Activated naive CD8-positive, alpha-beta T cell treated with anti-CD3 and anti-CD28 coated beads, Interleukin-2, amount 10 ng/mL, durations not matched to agents 7 days and 5 days (primary cell): ENCODE measurements at places on chromosomes 4 and X. TPM values are rescaled to one million over a fixed set of nuclear protein-coding genes. Genes with fewer than 3 reads are reported as not detected.

ADGRA3 gene
- 0.99 TPM for total RNA-seq

AR gene
- total RNA-seq = not detected

KANTR gene
- total RNA-seq = 14.2 TPM

MTNR1A gene
- not detected for total RNA-seq

FREM3 gene
- not detected for total RNA-seq

TMEM150C gene
- total RNA-seq = not detected

DNA sequence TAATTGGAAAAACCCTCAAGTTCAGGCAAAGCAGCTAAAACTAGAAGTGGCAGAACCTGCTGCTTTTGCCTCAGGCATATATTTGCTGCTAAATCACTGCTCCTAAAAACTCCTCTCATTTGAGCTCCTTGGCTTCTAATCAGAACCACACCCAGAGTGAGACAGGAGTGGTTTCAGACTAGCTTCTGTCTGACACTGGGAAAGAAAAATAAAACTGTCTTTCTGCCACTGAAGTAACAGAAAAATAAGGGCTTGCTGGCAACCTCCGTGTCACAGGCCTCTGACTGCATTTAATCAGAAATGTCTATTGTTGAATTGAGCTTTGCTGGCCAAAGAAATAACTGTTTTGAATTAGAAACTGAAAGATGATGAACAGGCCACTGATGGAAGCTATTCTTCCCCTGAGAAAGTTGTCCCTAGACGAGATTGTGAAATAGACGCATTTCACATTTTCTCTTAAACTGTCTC is 52.1 kb upstream of the RAP2C start:
- H3K4me3 ChIP-seq = no peak overlapping the region
- H3K36me3 ChIP-seq = no peaks in the 10 kb centered on the region
- no peaks in the 10 kb centered on the region for H3K4me1 ChIP-seq
- peaks cover 2% of the 10 kb centered on the region for H3K27me3 ChIP-seq

- no peak overlapping the region for H3K4me3 ChIP-seq
- H3K36me3 ChIP-seq = no peaks in the 10 kb centered on the region
- peaks cover 2% of the 10 kb centered on the region for H3K27me3 ChIP-seq
Observed at GRCh38 chr4:6504900-6505496, 32.6 kb upstream of the PPP2R2C start.

DNA sequence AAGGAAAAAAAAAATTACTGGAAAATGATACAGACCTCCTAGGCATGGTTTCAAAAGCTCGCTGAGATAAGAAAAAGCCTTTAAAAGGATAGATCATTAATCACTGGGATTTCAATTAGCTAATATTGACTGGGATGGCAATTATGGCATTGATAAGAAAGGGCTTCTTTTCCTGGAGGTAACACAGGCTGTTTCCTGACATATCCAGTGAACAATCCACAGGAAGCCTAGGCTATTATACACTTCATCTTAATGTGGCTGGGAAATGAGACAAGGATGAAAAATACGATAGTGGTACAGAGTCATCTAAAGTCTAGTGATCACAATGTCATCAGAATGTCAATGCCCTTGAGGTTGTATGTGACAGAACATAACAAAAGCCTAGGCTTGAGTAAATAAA is 1579.3 kb downstream of the C4orf33 start:
- no peaks in the 10 kb centered on the region for H3K36me3 ChIP-seq
- no peaks in the 10 kb centered on the region for H3K27me3 ChIP-seq
- no peak overlapping the region for H3K27ac ChIP-seq
- no peaks in the 10 kb centered on the region for H3K4me1 ChIP-seq

- H3K36me3 ChIP-seq = peaks cover 6% of the 10 kb centered on the region
- H3K27me3 ChIP-seq = no peaks in the 10 kb centered on the region
- DNase-seq = no peak
- no peak overlapping the region for H3K4me3 ChIP-seq
- H3K4me1 ChIP-seq = peaks cover 9% of the 10 kb centered on the region
Observed at GRCh38 chr4:120053911-120054310, 12.7 kb downstream of the MAD2L1 start.

DNA sequence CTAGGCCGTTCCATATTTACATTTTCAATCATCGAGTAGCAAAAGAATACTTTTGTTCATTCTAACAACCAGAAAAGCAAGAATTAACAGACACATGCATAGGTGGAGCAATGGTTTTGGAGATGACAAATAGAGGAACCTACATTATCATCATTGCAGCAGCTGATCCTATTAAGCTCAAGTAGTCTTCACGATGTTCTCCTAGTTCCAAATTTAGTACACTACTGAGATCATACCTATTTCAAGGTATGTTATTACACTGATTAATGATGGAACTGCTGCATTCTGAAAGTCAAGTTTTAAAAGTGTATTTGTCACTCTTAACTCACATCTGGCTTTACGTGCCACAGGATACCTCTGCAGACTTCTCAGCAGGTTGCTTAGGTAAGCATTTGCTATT is 87.4 kb downstream of the ADGRA3 start:
- H3K36me3 ChIP-seq = no peaks in the 10 kb centered on the region
- H3K4me3 ChIP-seq = no peak overlapping the region
- no peaks in the 10 kb centered on the region for H3K4me1 ChIP-seq
- H3K27me3 ChIP-seq = no peaks in the 10 kb centered on the region
- H3K27ac ChIP-seq = no peak overlapping the region

GRCh38 chrX:30967516-30967915 is 78.5 kb upstream of the TAB3 start:
- H3K27me3 ChIP-seq = peaks cover 2% of the 10 kb centered on the region
- no peak overlapping the region for H3K4me3 ChIP-seq
- DNase-seq = no peak
- no peak overlapping the region for H3K27ac ChIP-seq
- H3K36me3 ChIP-seq = no peaks in the 10 kb centered on the region

- H3K4me1 ChIP-seq = peaks cover 37% of the 10 kb centered on the region
- H3K4me3 ChIP-seq = peak overlapping the region; percentile 43
- DNase-seq = no peak
- H3K27ac ChIP-seq = peak overlapping the region; percentile 94
Observed at GRCh38 chr4:7855731-7856130, 83.9 kb downstream of the AFAP1 start.

GRCh38 chr4:23856630-23857029 is 33.2 kb downstream of the PPARGC1A start:
- no peaks in the 10 kb centered on the region for H3K36me3 ChIP-seq
- no peaks in the 10 kb centered on the region for H3K4me1 ChIP-seq
- no peak overlapping the region for H3K27ac ChIP-seq
- no peaks in the 10 kb centered on the region for H3K27me3 ChIP-seq

DNA sequence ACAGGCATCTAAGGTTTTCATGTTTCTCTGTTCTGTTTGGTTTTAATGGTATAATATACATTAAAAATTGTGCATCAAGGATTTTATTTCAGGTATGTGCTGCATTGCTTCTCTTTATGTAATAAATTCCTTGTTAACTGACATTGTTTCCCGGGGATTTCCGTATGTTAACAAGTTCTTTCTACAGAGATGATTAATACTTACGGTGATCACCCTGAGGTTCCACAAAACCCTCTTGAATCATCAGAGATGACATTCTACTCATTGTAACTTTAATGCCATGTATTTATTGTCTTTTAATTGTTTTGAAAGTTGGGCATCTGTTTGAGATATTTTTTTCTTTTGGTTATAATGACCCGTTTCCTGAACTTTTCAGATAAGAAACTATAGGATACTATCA is 37.5 kb downstream of the ARHGAP10 start:
- no peak for DNase-seq
- no peak overlapping the region for H3K27ac ChIP-seq
- H3K4me3 ChIP-seq = no peak overlapping the region
- H3K4me1 ChIP-seq = peaks cover 2% of the 10 kb centered on the region

DNA sequence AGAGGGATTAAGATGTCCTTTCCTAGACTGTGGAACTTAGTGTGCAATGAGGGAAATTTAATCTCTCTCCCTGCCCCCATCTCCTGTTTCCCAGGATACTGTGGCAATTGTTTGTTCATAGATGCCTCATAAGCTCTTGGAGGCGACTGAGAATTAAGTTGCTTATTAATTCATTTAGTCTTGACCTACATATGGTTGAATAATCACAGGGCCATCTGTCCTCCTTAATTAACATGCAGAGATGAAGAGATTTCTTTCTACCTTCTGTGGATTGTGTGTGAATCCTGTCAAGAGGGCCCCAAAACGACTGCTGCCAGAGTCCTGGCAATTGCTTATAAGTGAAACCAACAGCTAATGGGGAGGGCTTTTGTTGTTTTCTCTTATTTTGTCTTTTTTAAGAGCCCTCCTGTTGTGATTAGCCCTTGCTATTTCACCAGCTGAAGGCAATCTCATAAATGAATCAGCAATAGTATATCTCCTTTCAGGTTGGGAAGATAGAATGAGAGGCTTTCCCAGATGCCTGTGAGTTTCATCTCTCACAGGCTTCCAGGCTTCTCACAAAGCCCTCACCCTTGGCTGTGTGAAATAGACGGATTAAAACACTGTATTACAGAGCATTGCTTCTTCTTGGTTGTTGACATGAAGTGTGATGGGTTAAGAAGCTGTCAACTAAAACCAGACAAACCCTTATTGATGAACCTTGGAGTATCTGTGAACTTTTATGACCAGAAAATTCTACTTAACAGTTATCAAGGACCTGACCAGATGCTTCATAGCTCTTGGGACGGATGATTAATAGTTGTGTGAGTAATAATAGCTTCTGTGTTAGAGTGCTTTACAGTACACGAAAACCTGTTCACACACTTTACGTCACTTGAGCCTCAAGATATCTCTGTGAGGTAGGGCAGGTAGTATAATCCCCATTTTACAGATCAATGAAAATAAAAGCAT is 58.5 kb downstream of the PGRMC2 start:
- H3K27me3 ChIP-seq = peaks cover 8% of the 10 kb centered on the region
- H3K27ac ChIP-seq = no peak overlapping the region
- H3K36me3 ChIP-seq = no peaks in the 10 kb centered on the region
- no peak for DNase-seq
- H3K4me3 ChIP-seq = no peak overlapping the region

- no peak for DNase-seq
- H3K4me1 ChIP-seq = peaks cover 54% of the 10 kb centered on the region
- H3K27ac ChIP-seq = peak overlapping the region; percentile 49
Observed at GRCh38 chr4:76984127-76984526, 34.6 kb downstream of the SEPTIN11 start.

GRCh38 chr4:129428454-129428853 is 332.5 kb downstream of the C4orf33 start:
- H3K27me3 ChIP-seq = no peaks in the 10 kb centered on the region
- H3K4me3 ChIP-seq = no peak overlapping the region
- H3K4me1 ChIP-seq = no peaks in the 10 kb centered on the region
- DNase-seq = no peak
- no peaks in the 10 kb centered on the region for H3K36me3 ChIP-seq

- no peaks in the 10 kb centered on the region for H3K36me3 ChIP-seq
- H3K4me3 ChIP-seq = no peak overlapping the region
- no peaks in the 10 kb centered on the region for H3K27me3 ChIP-seq
Observed at GRCh38 chr4:3442460-3442958, 741 bp downstream of the HGFAC start.

GRCh38 chrX:54177306-54177705 is 5.7 kb downstream of the FAM120C start:
- H3K27ac ChIP-seq = no peak overlapping the region
- no peaks in the 10 kb centered on the region for H3K27me3 ChIP-seq
- peaks cover 29% of the 10 kb centered on the region for H3K36me3 ChIP-seq
- H3K4me1 ChIP-seq = peaks cover 47% of the 10 kb centered on the region

- no peaks in the 10 kb centered on the region for H3K27me3 ChIP-seq
- no peak overlapping the region for H3K4me3 ChIP-seq
- no peak overlapping the region for H3K27ac ChIP-seq
- peaks cover 9% of the 10 kb centered on the region for H3K36me3 ChIP-seq
Observed at GRCh38 chr4:87165892-87166291, 54.5 kb downstream of the KLHL8 start.

GRCh38 chrX:154038656-154039055 is 19.0 kb upstream of the IRAK1 start:
- no peaks in the 10 kb centered on the region for H3K27me3 ChIP-seq
- no peak for DNase-seq
- peaks cover 13% of the 10 kb centered on the region for H3K4me1 ChIP-seq
- H3K36me3 ChIP-seq = peaks cover 4% of the 10 kb centered on the region
- H3K27ac ChIP-seq = no peak overlapping the region

GRCh38 chr4:5635826-5636195 is 72.5 kb downstream of the EVC2 start:
- no peaks in the 10 kb centered on the region for H3K27me3 ChIP-seq
- no peaks in the 10 kb centered on the region for H3K36me3 ChIP-seq
- H3K27ac ChIP-seq = no peak overlapping the region
- no peaks in the 10 kb centered on the region for H3K4me1 ChIP-seq
- no peak for DNase-seq
- H3K4me3 ChIP-seq = no peak overlapping the region

DNA sequence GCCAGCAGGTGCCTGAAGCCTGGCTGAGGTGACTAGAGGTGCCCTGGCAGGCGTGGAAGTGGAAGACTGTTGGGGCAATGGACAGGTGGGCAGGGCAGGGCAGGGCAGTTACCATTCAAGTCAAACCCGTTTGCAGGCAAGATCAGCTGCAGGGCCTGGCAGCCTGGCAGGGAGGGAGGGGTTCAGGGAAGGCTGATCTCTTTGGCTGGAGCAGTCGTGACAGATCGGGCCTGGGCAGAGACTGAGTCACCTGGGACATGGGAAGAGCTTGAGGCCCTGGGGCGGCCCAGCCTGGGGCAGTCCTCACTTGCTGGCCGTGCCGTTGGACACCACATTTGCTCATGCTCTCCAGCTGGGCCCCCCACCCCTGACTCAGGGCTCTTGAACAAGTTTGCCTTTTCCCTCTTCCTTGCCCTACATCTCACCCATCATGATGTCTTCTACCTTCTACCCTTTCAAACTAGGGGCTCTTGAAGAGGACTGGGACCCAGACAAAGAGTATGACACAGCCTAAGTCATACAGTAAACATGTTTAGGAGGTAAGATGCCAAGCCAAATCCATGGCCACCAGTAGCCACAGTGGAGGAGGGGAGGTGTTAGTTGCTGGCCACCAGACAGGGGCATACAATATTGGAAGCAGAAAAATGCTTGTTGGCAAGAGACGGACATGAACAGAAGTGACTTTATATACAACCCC is 2.0 kb upstream of the ZNF185 start:
- no peak overlapping the region for H3K4me3 ChIP-seq
- H3K4me1 ChIP-seq = no peaks in the 10 kb centered on the region
- DNase-seq = no peak

DNA sequence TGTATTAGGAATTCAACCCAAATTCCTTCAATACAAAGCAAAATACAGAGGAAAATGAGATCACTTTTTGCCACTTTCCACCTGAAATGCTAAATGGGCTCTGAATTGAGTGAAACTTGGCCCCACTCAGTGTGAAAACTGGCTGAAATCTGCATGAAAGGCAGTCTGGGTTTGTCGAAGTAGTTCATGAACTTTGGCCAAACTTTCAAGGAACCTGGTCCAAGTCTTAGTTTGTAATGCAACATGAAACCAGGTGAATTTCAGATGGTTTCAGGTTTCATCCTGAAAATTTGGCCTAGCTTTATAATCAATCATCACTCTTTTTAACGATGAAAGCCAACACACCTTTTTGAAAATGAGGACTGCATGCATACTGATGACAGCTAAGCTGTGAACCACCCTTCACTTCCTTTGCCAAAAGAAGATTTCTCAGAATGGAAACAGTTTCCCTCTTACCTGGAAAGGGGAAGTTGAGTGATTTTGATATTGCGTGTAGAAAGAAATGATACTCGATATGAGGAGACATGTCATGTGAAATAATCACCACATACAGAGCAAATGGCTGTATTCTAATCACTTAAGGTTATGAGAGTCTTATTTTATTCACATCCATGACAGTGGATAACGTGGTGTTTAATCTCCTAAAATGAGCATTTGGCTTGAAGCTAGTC is 209.9 kb upstream of the ETNPPL start:
- H3K27me3 ChIP-seq = no peaks in the 10 kb centered on the region
- peaks cover 30% of the 10 kb centered on the region for H3K4me1 ChIP-seq
- peak overlapping the region; percentile 97 for H3K27ac ChIP-seq
- H3K36me3 ChIP-seq = peaks cover 58% of the 10 kb centered on the region

- H3K36me3 ChIP-seq = peaks cover 15% of the 10 kb centered on the region
- H3K27me3 ChIP-seq = no peaks in the 10 kb centered on the region
- no peak overlapping the region for H3K27ac ChIP-seq
Observed at GRCh38 chr4:105288121-105288520, 141.4 kb downstream of the TET2 start.
